HAP-1 (cell line): ENCODE measurements at places on chromosomes 12 and 14.
A peak's percentile ranks its signal among the peaks of the same experiment; 100 is the strongest.

DNA sequence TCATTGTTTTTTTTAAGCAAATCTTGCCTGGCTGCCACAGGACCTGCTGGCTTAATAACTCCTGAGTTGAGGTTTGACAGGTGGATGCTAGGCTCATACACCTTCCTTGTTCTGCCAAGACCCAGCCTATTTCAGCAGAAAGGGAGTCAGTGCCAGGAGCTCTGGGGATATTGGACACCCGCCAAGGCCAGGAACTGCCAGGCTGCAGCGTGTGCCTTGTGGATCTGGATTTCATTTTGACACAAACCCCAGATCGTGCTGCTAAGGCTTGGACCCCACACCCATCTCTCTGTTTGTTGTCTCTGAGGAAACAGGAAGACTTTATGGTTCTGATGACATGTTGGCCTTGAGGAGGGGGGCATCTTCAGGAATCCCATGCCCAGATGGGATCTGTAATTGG is 44.4 kb upstream of the PRIMA1 start:
- no peak for DNase-seq

DNA sequence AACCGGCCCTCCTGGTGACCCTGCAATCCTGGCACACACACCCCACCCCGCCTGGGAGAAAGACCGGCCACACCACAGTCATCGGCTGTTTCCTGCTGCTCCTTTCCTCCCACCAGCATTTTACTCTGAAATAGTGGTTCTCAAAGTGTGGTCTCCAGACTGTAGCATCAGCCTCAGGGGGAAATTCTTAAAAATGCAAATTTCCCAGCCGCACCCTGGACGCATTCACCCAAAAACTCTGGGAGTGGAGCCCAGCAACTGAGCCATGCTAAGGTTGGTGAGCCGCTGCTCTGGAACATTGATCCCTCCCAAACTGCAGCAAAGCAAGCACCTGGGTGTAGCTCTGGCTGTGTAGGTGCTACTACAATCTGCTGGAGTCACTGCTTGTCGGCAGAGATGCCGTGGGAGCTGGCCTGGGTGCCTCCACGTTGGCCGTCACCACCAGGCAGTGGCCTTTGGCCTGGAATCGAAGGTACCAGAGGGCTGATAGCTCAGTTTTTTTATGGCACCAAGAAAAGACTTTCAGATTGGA is 38.4 kb upstream of the BCL2L14 start:
- no peak for DNase-seq

DNA sequence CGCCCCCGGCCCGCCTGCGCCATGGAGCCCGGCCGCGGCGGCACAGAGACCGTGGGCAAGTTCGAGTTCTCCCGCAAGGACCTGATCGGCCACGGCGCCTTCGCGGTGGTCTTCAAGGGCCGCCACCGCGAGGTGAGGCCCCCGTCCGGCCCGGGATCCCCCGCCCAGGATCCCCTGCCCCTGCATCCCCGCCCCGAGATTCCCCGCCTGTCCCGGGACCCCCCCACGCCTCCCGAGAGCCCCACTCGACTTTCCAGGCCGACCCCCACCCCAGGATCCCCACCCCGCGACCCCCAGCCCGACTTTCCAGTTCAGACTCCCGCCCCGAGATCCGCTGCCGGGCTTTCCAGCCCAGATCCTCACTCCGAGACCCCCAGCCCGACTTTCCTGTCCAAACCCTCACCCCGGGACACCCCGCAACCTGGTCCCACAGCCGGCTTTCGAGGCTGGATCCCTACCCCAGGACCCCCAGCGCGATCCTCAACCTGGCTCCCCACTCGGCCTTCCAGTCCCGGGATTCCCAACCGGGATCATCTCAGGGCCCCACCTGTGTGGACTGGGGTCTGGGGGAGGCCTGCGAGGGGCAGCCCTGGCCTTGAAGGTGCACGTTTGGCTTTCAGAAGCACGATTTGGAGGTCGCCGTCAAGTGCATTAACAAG is 688 bp downstream of the ULK1 start:
- DNase-seq: no peak

- DNase-seq: no peak
These were observed 260.9 kb downstream of the VRK1 start for GRCh38 chr14:97058074-97058467.

DNA sequence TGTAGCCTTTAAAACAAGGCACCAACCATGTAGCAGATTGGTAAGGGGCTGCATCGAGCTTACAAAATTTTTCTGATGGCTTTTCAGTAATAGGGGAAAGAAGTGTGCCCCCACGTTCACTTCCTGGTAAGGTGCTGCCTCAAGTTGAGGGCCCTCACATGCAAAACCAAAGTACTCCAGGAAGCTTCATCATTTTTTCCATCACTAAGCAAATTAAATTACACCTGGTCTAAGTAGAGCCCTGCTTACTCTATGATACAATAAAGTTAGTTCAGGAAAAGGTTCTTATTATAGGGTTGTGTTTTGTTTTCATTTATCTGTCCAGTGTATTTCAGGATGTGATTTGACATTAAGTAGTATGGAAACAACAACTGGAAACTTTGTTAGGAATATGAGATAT is 15.0 kb upstream of the AKAP5 start:
- no peak for DNase-seq

- DNase-seq: no peak
These were observed 14.2 kb downstream of the CABP1 start for GRCh38 chr12:120654656-120655055.

DNA sequence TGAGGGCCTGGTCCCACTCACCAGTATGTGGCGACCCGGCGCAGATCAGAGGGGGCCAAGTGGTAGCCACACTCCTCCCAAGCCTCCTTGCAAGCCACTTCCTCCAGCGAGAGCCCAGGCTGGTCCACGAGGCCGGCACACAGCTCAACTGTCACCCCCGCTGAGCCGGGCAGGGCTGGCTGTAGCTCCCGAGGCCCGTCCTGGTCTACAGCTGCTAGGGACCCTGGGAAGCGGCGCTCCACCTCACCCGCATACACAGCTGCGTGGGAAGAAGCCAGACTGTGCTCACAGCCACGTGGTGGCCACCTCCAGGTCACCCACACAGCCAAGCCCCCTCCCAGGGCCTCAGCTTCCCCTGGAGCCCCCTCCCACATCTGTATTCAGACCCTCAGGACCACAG is 4.6 kb downstream of the NUDT14 start:
- no peak for DNase-seq

- DNase-seq: no peak
These were observed 4.5 kb upstream of the GOLGA5 start for GRCh38 chr14:92789457-92790089.

GRCh38 chr12:2383325-2384028 is 330.7 kb downstream of the CACNA1C start:
- DNase-seq: no peak

DNA sequence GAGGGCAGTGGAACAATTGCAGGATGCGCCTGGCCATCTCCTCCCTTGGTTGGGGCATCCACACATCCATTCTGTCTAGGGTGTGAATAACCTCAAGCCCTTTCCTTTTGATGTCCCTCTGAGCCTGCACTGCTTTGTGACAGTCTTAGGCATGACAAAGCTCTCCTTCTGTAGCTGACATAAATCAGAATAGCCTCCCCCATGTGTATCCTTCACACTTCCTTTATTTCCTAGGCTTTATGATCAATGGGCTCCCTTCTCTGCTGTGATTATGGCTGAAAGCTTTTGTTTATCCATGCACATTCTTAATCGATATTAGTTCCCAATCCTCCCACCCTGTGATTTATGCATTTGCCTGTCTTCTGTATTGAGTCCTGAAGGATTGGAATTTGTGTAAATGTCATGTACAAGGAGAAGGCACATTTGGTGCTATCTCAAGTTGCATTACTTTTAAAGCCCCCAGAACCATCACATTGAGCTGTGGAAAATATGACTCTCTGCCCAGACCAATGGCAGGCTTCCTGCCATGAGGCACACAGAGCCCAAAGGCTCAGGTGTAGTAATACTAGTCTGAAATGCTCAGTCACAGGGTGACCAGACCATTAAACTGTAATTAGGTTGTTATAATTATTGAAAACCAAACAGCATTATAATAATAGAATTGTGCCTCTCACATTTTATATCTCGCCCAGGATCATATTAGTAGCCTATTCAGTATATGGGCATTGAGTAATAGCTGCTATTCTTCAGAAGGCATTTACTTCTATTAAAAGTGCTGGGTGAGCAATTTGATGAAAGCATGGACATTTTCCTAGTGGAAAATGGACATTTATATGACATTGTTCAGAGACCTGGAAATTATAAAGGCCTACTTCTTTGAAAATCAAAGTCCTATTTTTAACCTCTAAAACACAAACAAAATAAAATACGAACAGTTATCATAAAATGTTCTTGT is 14.0 kb downstream of the EMP1 start:
- peak; percentile 46 for DNase-seq

DNA sequence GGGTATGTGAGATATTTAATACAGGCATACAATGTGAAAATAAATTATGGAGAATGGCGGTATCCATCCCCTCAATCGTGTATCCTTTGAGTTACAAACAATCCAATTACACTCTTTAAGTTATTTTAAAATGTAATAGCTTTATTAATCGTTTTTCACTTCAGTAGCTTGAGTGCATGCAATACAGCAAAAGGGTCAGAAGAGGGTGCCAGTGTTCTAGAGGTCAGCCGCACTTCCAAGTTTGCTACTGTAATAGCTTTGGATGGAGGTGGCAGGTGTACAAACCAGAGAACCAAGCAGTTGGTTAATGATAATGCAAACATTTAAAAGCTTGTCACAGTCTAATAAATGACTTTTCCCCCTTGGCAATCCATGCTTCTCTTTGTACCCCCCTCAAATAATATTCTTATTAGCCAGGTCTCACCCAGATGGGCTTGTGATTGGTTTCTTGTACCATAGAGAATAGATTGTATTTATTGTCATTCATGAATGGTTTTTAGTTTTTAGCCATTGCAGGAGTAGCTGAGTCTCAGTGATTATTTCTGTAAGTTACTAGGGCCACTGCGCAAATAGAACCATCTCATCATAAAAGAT is 127.0 kb downstream of the ERC1 start:
- peak; percentile 49 for DNase-seq

- no peak for DNase-seq
These were observed 55.2 kb upstream of the NTF3 start for GRCh38 chr12:5376591-5377207.

DNA sequence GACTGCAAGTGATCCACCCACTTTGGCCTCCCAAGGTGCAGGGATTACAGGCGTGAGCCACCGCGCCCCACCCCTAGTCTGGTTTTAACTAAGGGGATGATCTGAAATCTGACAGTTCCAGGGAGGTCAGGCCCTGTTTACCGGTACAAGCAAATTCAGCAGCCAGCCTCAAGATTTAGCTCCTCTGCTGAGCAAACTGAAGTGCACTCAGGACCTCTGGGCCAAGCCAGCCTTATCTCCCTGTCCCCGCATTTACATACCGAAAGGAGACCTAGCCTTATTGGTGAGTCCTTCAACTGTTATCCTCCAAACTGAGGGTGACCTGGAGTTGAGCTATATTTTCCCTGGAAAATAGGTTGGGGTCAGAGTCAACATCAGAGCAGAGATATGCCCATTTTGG is 835 bp upstream of the ABHD4 start:
- DNase-seq: no peak

- DNase-seq: no peak
These were observed 232.4 kb upstream of the SFSWAP start for GRCh38 chr12:131478468-131478867.

GRCh38 chr12:132804426-132804861 is 24.2 kb downstream of the GOLGA3 start:
- DNase-seq: no peak

DNA sequence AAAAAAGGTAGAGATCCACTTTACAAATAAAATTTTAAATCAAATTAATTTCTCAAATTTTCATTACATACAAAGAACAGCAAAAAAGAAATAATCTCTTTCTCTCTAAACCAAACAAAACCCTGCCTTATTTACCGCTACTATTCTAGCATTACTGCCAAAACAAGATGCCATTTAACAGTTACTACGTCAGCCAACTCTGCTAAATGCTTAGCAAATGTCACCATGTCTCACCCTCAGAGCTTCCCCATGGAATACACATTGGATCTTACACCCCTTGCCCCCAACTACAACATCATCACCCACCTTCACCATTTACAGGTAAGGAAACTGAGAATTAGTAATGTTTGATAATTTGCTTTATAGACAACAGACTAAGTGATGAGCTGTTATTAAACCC is 23.0 kb upstream of the NR2C1 start:
- DNase-seq: no peak
